NCI-H774 (cell line): ENCODE measurements at places on chromosomes 7 and 10.

DNA sequence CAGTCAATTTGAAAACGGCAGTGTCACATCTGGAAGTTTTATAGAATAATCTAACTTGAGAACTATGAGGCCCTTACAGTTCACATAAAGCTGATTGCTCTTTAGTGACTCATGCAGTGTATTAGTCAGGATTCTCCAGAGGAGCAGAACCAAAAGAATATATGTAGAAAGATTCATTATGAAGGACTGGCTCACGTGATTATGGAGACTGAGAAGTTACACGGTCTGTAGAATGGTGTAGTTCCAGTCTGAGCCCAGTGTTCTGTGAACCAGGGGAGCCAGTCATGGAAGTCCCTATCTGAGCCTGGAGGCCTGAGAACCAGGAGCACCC lies 21.5 kb downstream of the RBM33 start:
- DNase-seq, result no peak

DNA sequence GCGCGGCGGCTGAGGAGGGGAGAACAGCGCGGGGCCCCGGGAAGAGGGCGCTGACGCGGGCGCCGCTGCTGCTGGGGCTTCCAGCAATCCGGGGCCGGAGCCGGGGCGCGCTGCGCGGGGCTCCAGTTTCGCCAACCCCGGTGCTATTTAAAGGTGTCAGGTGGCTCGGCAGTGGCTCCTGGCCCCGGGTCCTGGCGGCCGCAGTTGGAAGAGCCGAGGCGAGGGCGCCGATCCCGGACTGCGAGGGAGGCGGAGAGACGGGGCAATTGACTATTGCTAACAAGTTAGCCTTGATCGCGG lies 347 bp downstream of the LBX1 start:
- DNase-seq, result no peak

DNA sequence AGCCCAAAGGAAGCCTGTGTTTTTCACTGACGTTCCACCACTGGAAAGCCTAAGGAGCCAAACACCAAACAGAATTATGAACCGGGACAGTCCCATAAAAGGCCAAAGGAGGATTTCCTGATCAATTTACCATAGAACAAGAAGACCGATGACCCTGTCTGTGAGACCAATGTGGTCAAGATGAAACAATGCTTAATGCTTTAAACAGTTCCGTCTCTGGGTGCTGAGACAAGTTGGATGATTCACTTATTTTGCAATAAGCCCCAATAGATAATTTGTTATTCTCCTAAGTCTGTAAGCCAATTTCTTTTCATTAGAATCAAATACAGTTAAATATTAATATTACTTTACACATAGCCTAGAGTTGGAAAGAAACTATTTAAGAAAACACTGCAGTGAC lies 134.9 kb downstream of the MICU1 start:
- no peak for DNase-seq

- no peak for DNase-seq
Observed at GRCh38 chr7:22569586-22570321, 69.8 kb upstream of the STEAP1B start.

- no peak for DNase-seq
Observed at GRCh38 chr7:22909917-22910316, 87.3 kb upstream of the TOMM7 start.

DNA sequence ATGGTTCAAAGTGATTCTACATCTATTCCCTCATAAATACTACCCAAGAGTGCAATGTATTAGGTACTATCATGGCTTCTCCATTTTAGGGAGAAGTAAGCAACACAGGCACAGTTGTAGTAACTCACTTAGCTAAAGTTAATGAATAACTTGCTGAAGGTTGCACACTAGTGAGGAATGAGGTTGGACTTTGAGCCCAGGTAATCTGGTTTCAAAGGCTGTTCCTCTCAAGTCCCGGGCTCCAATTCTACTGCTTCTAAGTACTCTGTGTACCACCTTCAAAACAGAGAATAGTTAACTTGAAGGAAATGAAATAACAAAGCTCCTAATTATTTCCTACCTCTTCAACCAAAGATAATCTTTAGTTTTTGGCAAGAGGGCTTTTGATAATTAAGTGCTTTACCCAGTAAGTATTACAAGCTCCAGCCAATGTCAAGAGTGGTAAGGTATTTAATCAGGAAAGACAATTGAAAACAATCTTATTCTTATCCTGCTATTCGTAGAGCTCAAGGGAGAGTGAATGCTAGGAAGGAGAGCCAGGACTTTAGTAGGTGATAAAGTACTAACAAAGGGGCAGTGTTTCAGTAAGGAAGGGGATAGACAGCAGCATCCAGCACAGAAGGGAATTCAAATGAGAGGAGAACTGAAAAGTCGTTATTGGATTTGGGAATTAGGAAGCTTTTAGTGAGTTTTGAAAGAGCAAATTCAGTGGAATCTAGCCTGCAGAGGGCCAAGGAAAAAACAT lies 158.2 kb upstream of the PTPRZ1 start:
- DNase-seq, result no peak

DNA sequence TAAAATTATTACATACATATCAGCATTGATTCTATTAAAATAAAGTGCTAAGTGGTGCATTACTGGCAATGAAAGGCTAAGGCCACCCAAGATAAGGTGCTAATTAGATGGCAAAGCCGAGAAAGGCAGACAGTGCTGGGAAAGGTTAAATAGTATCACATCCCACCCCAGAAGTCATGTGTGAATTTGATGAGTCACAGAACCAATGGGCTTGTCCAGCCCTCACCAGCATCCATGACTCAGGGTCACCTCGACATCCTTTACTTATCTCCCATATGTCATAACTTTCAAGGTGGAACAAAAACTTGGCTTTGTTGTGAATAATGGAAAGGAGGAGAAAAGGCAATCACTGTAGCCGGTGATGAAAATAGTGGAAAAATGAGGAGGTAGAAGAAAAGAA lies 459.1 kb downstream of the PLXNA4 start:
- DNase-seq, result no peak

- DNase-seq, result no peak
Observed at GRCh38 chr7:16035392-16035791, 348.9 kb upstream of the MEOX2 start.

- DNase-seq, result no peak
Observed at GRCh38 chr10:110494532-110494931, 3.2 kb upstream of the DUSP5 start.

DNA sequence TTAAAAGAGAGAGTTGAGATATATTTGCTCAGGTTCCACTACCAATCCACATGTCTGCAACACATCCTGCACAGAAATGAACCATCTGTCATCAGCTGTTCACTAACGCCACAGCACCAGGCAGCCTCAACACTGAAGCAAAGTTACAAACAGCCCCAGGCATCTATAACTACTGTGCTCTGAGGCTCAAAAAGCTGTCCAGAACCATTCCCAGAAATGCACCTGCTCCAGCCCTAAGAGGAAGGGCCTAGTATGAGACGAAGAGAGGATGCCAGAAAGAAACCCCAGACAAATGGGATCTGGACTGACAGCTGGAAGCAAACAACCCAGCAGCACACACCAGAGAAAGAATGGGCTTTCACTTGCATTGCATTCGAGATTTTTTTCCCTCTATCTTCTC lies 159.3 kb downstream of the ELMO1 start:
- no peak for DNase-seq

DNA sequence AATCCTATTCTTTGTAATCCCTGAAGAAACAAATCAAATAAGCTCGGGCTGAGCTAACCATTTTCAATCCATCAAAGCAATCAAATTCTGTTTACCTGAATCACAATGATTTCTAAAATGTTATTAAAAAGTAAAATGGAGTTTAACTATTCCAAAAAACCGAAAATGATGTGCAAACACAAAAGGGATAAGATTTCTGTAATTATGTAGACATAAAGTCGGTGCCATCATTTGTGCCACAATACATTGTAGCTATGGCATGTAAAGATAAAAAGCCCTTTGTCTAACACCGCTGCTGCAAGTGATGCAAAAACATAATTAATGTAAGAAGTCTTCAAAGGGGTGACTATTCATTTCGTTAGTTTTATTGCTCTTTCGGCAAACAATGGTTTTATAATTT lies 125.1 kb upstream of the FAM204A start:
- no peak for DNase-seq
